Hepatocyte (in vitro differentiated cells): ENCODE measurements at places on chromosomes 1 and 21.

DNA sequence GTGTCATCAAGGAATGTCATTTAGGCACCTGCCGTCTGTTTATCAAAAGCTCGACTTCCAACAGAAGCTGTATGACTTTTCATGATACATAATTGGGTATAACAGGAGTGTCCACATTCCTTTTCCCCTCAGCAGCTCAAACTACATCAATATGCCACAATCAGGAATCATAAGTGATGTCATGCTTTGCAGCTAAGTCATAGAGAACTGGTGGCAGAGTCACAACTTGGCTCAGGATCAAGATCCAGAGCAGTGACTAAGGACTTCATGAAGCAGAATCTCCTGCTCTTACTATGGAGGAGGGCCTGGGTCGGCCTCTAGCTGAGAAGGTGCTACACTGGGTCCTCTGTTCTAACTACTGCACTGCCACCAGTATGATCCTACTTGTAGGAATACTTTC is 36.5 kb upstream of the AGBL4 start:
- no peak for DNase-seq

DNA sequence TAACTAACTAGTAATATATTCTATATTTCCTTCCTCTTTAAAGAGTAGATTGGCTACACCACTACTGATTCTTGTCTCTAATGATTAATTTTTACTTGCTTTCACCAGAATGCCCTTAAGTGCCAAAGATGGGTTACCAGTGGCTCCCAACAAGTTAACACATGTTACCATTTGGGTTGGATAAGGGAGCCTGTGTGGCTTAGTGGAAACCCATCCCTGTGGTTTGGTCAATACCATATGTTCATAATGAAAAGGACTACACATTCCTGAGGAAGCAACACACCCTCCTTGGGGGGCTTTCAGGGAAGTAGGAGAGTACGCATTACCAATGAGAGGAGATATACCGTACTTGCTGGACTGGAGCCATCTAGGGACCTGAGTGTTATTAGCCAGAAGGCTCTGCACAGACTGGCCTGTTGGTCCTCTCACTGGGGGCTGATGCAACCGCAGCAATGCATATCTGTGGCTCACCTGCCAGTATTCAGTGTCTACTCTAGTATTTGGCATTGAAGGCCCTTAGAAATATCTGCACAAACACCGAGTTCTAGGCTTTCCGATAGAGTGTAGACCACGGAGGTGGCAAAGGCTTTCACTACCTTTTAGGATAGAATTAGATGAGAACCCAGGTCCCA is 29.3 kb upstream of the PLXNA2 start:
- no peak for DNase-seq

DNA sequence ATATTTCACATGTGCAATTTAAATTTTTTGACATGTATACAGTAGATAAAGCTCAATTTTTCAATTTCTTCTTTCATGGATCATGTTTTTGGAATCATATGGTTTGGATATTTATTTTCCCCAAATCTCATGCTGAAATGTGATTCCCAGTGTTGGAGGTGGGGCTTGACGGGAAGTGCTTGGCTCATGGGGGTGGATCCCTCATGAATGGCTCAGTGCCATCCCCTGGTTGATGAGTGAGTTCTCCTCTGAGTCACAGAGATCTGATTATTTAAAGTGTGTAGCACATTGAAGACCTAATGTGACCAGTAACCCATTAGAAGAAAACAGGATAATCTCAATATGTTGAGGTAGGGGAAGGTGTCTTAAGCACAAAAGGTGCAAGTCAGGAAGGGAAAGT is 9.1 kb upstream of the IFI16 start:
- peak; percentile 85 for DNase-seq

- no peak for DNase-seq
These were observed 400 bp downstream of the SAMD11 start for GRCh38 chr1:923991-924655.

DNA sequence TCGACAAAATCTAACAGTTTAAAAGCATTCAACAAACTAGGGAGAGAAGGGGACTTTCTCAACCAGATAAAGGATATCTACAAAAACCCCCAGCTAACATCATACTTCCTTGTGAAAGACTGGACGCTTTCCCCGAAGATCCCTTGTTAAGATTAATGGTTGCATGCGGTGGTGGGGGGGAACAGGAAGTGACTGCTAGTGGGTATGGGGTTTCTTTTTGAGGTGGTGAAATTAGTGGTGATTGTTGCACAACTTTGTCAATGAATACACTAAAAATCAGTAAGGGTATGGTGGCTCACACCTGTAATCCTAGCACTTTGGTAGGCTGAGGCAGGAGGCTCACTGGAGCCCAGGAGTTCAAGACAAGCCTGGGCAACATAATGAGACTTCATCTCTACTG is 26.9 kb upstream of the EYA3 start:
- DNase-seq, result no peak
